ENCODE measurements at places on chromosomes 12 and 14. TPM values are rescaled to one million over a fixed set of nuclear protein-coding genes. Genes with fewer than 3 reads are reported as not detected.

The B4GALNT3 gene
- not detected for total RNA-seq

GRCh38 chr12:112208301-112208910 is 83.0 kb downstream of the TRAFD1 start:
- no peaks in the 10 kb centered on the region for H3K27me3 ChIP-seq
- H3K4me3 ChIP-seq, result no peak overlapping the region

DNA sequence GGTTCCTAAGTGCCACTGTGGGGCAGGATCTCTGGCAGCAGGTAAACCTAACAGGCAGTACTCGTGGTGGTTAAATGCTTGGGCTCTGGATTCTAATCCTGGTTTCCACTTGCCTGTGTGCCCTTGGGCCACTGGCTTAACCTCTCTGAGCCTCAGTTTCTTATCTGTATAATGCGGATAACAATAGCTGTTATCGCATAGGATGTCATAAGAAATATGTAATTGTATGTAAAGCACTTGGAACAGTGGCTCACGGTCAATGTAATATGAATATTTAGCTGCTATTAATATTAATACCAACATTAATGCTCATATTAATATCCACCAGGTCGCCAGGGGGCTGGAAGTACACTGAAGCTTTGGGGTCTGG is 16.8 kb downstream of the FOXN4 start:
- peaks cover 11% of the 10 kb centered on the region for H3K27me3 ChIP-seq
- no peak overlapping the region for H3K4me3 ChIP-seq
- no peaks in the 10 kb centered on the region for H3K4me1 ChIP-seq
- no peaks in the 10 kb centered on the region for H3K36me3 ChIP-seq
- DNase-seq, result no peak
- H3K27ac ChIP-seq, result no peak overlapping the region

- H3K36me3 ChIP-seq, result no peaks in the 10 kb centered on the region
- no peak overlapping the region for H3K4me3 ChIP-seq
- peak; percentile 31 for DNase-seq
- H3K4me1 ChIP-seq, result peaks cover 5% of the 10 kb centered on the region
- no peak overlapping the region for H3K27ac ChIP-seq
These were observed 454.8 kb downstream of the AEBP2 start for GRCh38 chr12:19894050-19894449.

- H3K27ac ChIP-seq, result no peak overlapping the region
- H3K4me1 ChIP-seq, result no peaks in the 10 kb centered on the region
- H3K36me3 ChIP-seq, result no peaks in the 10 kb centered on the region
- no peak overlapping the region for H3K4me3 ChIP-seq
- DNase-seq, result no peak
These were observed 315.0 kb downstream of the SEC23A start for GRCh38 chr14:38788060-38788459.
